NCI-H460 (cell line): ENCODE measurements at places on chromosomes 12 and 14. TPM values are rescaled to one million over a fixed set of nuclear protein-coding genes. Genes with fewer than 3 reads are reported as not detected.

- no peak for DNase-seq
Observed at GRCh38 chr12:107515446-107515958, 170.1 kb upstream of the PWP1 start.

DNA sequence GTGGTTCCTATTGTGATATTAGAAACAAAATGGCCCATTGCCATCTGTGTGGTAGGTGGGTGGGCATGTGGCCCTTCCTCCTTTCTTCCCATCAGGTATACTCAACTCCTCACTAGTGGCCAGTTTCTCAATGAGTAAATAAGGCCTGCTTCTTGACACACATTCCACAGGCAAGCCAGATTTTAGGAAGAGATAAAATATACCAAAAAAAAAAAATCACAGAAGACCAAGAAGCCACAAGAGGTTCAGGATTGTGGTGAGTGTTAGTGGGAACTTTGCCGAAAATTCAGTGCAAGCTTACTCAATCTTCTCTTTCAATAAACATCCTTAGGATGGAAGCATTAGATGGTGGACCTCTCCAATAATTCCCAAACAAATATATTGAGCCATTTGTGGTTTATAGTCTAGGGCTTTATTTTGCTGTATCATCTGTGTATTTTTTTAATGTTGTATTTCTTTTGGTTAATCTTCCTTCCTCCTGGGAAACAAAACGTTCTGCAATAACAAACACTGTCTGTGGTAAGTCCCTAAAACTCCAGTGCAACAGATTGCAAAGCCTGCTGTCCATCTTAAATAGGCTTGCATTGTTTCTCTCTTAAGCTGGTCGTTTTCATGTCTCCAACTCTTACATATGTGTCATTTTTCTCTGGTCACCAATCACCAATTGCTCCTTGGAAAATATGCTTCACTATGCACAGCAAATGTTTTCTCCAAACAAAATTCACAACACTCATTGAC lies 289.9 kb upstream of the KITLG start:
- no peak for DNase-seq

GRCh38 chr12:69952890-69953289 lies 127.9 kb downstream of the MYRFL start:
- no peak for DNase-seq

GRCh38 chr14:79111987-79112501 lies 941.9 kb downstream of the NRXN3 start:
- no peak for DNase-seq

- DNase-seq: no peak
Observed at GRCh38 chr12:3833670-3834310, 39.4 kb downstream of the PARP11 start.

DNA sequence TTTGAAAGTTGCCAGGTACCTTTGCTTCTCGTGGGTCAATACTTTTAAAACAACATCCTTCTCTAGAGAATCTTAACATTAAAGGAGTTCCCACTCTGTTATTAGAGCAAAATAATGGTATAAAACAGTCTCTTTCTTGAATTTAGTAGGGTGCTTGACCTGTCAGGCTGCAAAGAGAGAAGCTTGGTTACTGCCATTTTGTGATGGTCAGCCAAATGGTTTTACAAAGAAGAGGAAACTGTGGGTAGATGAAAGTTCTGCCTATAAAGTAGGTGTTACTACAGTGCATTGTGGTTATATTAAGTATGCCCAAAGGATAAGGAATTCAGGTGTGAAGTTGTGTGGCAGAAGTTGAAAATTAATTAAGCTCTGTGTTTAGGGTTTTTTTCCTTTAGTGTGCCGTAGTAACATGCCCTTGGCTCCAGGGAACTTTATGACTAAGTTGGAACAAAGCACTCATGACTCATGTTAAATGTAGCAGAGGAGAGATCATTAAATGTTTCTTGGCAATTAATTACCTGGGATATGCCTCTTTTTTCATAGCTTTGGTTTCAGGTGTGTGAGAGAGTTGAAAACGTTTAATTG lies 354.0 kb upstream of the KITLG start:
- no peak for DNase-seq

- no peak for DNase-seq
Observed at GRCh38 chr12:18684430-18684829, 53.4 kb downstream of the PLCZ1 start.

- no peak for DNase-seq
Observed at GRCh38 chr12:127235761-127236160, 1031.2 kb upstream of the TMEM132C start.

DNA sequence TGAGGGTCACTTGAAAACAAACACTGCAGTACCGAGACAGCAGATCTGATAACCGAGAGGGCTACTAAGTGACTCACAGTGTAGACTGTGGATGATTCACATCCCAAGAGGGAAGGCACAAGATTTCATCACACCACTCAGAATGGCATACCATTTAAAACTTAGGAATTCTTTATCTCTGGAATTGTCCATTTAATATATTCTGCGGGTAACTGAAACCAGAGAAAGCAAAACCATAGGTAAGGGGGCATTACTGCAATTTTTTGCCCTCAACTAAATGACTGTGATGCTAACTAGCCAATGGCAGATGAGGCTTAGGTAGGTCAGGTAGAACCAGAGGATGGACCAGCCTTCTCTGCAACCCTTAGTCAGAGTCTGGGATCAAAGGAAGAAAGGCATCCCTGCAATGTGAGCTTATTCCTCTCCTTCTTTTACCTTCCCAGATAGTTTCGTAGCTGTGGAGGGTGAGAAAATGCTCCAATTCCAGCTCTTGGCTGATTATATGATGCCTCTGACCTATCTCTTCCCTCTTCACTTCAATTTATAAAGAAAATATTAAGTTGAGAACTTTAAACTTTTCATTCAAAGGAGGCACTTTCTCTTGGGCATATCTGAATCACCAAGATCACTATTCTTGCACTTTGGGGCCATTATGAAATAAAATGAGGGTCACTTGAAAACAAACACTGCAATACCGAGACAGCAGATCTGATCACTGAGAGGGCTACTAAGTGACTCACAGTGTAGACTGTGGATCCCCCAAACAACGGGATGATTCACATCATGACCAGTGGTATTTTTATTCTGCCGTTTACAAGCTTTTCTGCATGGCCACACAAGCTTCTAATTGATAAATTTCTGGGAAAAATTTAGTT lies 6.8 kb downstream of the ART4 start:
- DNase-seq: peak; percentile 43

DNA sequence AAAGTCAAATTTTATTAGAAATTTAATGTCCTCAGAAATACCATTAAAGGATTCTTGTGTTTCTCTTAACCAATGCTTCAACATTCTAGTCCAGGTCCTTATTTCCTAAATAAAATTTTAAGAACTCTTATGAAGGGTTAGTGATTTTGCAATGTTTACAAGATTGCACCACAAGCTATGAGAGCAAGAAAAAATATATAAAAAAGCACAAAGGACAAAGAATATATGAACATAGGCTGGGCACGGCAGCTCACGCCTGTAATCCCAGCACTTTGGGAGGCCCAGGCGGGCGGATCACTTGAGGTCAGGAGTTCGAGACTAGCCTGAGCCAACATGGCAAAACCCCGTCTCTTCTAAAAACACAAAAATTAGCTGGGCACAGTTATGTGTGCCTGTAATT lies 7.7 kb downstream of the RACGAP1 start:
- no peak for DNase-seq

DNA sequence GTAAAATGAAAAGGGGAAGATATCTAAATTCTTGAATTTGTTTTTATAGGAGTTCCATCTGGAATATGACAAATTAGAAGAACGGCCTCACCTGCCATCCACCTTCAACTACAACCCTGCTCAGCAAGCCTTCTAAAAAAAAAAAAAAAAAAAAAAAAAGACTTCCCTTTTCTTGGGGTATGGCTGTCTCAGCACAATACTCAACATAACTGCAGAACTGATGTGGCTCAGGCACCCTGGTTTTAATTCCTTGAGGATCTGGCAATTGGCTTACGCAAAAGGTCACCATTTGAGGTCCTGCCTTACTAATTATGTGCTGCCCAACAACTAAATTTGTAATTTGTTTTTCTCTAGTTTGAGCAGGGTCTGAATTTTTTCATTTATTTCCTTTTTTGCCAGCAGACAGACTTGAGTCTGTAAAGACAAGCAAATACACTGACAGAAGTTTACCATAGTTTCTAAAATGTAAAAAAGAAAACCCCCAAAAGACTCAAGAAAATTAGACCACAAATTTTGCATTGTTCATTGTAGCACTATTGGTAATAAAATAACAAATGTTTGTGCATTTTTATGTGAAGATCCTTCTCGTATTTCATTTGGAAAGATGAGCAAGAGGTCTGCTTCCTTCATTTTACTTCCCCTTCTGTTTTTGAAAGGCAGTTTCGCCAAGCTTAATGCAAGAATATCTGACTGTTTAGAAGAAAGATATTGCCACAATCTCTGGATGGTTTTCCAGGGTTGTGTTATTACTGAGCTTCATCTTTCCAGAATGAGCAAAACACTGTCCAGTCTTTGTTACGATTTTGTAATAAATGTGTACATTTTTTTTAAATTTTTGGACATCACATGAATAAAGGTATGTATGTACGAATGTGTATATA lies 12.1 kb upstream of the KCNMB4 start:
- no peak for DNase-seq

DNA sequence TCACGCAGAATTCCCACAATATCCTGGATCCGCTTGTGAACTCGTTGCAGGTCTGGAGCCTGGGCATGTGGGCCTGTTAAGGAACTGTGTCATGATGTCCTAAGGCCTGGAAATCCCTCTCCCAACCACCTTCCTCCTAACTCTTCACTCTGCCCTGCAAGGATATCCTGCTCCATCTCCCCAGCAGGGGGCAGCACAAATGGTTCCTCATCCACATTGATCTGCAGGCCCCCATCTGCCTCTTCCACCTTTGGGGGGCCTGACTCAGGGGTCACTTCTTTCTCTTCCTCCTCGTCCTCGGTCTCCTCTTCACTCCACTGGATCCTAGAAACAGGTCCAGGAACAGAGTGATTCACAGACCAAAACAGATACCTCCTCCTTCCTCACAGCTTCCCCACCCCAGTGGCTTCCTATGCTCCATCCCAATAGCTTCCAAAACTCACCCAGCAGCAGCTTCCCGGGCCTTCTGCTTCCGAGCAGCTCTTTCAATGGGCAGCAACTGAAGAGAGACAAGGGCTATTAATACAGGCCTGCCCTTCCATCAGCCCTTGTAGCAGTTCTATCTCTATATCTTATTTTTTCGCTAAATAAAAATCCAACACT lies 4.5 kb downstream of the NOP2 start:
- peak; percentile 35 for DNase-seq

DNA sequence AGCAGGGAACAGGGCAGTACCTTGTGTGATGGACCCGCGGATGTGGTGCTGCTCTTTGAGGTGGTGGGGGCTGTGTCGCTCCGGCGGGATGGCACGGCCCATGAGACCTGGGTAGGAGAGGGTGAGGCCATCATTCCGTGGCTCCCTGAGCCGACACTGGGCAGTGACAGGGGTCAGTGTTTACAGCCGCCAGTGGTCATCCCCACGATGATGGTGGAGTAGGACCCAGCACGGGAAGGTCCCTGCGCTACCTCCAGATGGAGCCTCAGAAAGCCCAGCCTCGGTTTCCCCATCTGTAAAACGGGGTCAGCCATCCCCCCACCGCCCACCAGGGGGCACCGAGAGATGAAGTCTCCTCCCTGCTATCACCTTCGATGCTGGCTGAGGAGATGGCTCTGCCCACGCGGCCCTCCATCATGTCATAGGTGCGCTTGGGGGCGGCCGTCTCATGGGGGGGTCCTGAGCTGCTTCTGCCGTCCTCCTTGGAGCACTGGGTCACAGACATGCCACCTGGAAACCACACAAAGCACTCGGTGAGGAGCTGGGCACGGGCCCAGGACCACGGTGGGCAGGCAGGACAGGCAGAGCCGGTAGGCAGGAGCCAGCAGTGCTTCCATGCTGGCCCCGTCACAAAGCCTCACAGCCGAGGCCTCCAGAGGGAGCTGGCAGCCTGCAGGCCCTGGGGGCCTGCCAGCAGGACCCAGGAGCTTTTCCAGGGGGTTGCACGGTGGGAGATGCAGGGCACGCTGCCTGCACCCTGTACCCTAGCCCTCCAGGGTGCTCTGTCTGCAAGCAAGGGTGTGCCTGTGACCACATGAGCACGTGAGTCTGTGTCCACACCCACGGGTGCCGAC lies 53.1 kb downstream of the RFLNA start:
- DNase-seq: no peak

- peak; percentile 39 for DNase-seq
Observed at GRCh38 chr12:95963096-95963495, 20.0 kb downstream of the AMDHD1 start.

DNA sequence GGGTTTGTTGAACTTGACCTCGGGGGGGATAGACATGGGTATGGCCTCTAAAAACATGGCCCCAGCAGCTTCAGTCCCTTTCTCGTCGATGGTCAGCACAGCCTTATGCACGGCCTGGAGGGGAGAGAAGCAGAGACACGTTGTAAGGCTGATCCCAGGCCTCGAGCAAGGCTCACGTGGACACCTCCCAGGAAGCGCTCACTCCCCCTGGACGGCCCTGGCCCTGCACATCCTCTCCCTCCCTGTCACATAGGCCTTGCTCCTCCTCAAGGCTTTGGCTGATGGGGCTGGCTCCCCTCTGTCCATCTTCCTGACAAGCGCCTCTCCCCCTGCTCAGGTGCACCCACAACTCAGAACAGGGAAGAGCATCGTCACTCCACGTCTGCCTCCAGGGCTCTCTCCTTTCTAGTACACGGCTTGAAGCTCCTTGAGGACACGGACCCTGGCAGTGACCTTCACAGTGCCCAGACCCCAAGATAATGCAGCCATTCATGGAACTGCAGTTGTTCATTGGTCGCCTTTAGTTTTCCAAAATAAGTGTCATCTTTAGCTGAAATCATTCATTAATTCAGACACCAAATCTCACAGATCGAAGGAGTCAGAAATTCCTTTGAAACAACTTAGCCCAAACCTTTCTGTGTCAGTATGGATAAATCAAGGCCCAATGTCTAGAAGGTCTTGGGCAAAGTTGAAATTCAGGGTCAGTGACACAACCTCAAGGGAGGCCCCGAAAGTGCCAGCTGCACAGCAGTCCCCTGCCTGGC lies 9.7 kb downstream of the SERPINA1 start:
- no peak for DNase-seq

DNA sequence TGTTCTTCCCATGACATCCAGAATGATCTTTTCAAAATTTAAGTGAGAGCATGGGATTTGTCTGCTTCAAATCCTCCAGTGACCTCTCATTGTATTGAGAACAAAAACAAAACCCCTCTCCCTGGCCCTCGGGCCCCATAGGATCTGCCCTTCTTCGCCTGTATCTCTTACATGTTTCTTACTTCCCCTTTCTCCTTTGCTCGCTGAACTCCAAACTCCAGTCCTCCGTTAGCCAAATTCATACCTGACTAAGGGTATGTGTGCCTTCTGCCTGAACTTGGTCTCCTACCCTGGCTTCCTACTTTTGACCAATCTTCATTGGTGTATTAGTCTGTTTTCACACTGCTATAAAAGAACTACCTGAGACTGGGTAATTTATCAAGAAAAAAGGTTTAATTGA lies 13.2 kb upstream of the TSPAN11 start:
- DNase-seq: no peak

The VRTN gene
- total RNA-seq: not detected in 2 replicates

The IQSEC3 gene
- not detected in 2 replicates for total RNA-seq

The GDF3 gene
- not detected in 2 replicates for total RNA-seq

The PABPN1 gene
- total RNA-seq: 70.8 and 90.2 TPM in 2 replicates

The B4GALNT3 gene
- total RNA-seq: 1.4 and 1.7 TPM in 2 replicates
